Glutamatergic neuron (in vitro differentiated cells): ENCODE measurements at places on chromosomes 16 and 17. TPM values are rescaled to one million over a fixed set of nuclear protein-coding genes. Genes with fewer than 3 reads are reported as not detected.

DNA sequence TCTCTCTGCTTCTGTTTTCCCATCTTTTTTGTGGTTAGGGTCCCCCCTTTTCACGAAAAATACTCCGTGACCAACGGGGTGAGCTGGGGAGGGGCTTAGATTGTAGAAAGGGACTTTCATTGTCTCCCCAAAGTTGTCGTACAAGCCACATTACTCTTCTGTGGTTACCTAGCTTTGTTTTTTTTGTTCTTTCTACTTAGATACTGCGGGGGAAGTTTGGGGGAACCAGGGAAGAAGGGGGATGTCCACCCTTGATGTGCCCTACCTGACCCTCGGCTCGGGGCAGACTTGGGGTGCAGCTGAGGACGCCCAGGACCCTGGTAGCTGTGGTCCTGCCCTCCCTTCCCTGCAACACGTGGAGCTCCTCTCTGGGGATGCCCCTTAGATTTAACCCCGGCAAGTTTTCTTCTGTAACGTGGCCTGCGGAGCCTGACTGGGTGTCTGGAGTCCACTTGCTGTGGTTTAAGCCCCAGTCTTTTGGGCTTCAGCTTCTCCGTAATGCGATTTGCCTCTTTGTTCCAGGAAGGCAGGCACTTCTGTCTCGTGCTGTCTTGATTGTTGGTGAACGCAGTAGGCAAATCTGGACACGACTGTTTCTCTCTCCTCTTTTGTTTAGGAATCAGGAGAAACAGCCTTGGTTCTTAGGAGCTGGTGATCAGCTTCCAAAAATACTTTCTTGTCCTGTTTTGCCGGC, 892 bp downstream of the ABCC1 start:
- peak; percentile 24 for DNase-seq

DNA sequence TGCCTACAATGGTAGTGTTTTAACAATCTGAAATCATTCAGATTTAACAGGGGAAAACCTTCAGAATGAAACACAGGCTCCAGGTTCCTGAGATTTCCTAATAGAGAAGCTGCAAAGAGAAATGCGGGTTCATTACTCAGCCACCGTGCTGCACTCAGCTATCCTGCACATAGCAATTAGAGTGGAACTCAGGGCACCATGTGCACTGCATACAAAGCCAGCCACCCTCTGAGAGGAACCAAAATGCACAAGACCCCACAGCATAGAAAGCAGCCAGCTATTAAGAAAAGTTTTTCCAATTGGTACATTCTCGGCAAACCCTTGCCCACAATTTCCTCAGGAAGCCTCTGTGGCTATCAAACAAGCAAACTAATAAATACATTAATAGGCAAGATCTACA, 37.4 kb downstream of the TOM1L2 start:
- DNase-seq: no peak

DNA sequence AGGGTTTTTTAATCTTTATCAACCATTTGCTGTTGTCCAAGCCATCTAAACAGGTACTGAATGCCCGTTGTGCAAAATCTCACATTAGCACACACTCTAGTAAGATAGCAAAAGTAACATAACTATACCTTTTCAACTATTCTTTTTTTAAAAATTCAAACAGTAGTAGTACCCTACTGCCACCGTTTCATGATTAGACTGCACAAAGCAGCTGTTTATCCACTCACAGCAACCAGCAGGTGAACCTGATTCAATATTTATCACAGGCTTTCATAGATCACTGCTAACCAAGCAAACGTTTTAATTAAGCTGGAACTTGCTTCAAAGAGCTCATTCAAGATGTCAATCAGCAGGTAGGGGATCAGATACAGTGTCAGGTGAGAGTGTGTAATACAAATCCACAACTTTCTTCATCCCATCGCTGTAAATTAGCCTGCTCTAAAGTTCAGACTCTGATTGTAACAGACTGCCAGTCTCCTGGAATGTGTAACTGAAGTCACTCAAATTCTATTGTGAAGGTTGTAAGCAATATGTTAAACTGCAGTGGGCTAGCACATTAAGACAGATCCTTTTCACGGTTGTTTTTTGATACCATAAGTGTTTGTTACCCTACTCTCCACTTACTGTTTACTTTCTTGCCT, 47.3 kb downstream of the BRIP1 start:
- no peak for DNase-seq

DNA sequence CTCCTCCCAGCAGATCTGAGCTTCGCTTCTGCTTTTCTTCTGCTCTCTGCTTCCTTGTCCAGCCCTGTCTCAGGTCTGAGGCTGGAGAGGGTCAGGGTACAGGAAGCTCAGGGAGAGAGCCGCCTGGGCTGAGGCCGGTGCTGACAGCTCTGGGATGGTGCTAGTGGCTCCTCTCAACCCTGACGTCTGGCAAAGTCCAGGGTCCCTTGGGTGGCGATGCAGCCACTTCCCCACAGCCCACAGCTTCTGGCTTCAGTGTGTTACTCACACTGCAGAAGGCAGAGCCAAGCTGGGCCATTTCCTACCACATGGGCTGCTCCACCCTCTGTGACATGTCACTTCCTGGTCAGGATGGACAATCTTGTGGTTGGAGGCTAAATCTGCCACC, at the start of gene CD300C:
Gene CD300C, minus strand, starts transcription at position 273 of the 388 bp plus-strand sequence. CDS start 333 bp downstream, outside the sequence.
- no peak for DNase-seq

The RPS2 gene
- total RNA-seq: 1,772 TPM

The TBC1D3H gene
- 0.37 TPM for total RNA-seq

DNA sequence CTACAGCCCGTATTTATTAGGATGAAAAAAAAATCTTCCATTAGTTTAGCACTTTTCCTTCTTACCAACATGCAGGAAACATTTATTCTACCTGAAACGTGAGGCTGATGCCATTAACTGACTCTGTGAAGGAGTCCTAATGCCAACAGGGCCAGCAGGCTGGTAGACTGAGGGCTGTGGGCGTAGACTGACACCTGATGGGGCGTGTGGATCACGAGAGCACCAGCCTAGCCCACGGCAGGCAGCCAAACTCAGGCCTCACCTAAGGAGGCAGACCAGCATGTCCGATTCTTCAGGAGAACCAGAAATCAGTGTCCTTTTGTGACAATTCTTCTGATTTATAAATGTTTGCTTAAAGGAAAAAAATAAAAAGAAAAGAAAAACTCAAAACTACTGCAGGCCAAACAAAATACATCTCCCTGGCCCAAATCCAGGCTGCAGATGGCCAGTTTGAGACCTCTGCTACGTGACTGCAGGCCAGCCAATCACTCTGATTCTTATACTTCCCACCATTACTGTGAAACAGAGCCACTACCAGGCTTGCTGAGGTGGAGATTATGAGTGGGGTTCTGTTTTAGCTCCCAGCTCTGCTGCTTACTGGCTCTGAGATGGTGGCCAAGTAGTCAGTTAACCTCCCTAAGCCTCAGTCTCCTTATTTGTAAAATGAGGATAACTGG, 66.5 kb downstream of the GNAO1 start:
- no peak for DNase-seq

The C16orf74 gene
- total RNA-seq: 2.6 TPM

DNA sequence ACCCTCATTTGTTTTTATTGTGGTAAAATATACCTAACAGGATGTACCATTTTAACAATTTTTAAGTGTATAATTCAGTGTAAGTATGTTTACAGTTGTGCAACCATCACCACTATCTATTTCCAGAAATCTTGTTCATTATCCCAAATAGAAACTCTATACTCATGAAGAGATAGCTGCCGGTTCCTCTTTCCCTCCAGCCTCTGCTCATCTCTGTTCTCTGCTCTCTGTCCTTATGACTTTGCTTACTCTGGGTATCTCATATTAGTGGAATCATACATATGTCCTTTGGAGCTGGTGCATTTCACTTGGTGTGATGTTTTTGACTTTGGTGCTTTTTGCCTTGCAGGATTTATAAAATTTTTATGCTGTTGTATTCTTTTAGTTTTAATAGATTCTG, 19.4 kb downstream of the CYLD start:
- DNase-seq: no peak

The TBC1D3L gene
- total RNA-seq: 76.4 TPM

The VAT1L gene
- 17.9 TPM for total RNA-seq

The TNFRSF13B gene
- total RNA-seq: not detected

The RAC3 gene
- 46.0 TPM for total RNA-seq

The STX1B gene
- total RNA-seq: 51.6 TPM

DNA sequence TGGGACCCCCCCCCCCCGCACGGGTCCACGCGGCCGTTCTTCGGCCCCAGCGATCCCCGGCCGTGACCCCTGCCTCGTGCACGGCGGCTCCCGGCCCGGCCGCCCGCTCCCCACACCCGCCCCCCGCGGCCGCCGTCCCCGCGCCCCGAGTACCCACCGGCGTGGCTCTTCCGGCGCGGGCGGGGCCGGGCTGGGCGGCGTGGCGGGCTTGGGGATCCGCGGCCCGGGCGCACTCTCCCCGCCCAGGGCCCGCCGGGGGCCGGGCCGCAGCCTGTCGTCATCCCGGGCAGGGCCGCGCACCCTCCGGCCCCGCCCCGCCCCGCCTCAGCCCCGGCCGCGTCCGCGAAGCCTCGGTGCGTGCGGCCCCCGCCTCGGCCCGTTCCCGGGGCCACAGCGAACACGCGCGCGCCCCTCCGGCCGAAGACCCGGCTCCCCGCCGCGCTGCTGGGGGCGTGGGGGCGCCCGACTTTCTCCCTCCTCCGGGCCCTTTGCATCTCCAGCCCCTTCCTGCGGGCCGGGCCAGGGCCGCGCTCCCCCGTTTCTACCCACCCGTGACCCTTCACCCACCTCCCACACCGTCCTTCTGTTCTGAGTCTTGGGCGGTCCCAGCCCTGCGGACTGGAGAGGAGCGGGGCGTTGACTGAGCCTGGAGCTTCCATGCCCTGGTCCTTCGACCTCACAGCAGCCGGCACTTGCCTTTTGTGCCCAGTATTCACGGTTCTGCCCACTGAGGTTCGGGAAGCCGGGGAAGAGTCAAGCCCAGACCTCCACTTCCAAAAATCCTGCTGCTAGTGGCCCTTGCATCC, 840 bp downstream of the MYO1C start:
- peak; percentile 64 for DNase-seq

GRCh38 chr17:71055128-71055527, 885.8 kb downstream of the KCNJ2 start:
- DNase-seq: no peak

DNA sequence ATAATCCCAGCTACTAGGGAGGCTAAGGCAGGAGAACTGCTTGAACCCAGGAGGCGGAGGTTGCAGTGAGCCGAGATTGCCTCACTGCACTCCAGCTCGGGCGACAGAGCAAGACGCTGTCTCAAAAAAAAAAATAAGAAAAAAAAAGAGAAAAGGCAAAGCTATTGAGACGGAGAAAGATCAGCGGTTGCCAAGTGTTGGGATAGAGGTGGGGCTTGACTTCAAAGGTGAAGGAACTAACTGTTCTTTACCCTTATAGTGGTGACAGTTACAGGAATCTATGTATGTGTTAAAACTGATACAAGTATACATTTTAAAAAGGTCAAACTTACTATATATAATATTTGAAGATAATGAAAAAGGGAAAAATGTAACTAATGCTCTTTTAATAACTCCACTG, 22.5 kb downstream of the AKAP10 start:
- no peak for DNase-seq

- DNase-seq: no peak
Measured at GRCh38 chr16:60651346-60651745, 1384.9 kb downstream of the CDH8 start.

The CDK10 gene
- total RNA-seq: 56.9 TPM

- no peak for DNase-seq
Measured at GRCh38 chr17:39564211-39564848, 43.4 kb downstream of the NEUROD2 start.

The IQCK gene
- total RNA-seq: 5.1 TPM

DNA sequence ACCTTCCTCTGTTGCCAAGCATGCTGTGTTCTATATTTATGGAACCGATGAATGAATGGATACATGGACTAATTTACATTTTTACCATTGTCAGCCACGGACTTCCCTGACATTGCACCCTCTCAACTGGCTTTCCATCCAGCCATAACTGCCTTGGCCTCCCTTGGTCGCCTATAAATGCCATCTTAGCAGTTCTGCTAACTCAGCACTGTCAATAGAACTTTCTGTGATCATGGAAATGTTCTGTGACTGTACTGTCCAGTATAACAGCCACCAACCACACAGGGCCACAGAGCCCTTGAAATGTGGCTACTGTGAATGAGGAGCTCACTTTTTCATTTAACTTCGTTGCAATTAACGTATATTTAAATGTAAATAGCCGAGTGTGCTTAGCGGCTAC, 8.7 kb upstream of the BCO1 start:
- no peak for DNase-seq

DNA sequence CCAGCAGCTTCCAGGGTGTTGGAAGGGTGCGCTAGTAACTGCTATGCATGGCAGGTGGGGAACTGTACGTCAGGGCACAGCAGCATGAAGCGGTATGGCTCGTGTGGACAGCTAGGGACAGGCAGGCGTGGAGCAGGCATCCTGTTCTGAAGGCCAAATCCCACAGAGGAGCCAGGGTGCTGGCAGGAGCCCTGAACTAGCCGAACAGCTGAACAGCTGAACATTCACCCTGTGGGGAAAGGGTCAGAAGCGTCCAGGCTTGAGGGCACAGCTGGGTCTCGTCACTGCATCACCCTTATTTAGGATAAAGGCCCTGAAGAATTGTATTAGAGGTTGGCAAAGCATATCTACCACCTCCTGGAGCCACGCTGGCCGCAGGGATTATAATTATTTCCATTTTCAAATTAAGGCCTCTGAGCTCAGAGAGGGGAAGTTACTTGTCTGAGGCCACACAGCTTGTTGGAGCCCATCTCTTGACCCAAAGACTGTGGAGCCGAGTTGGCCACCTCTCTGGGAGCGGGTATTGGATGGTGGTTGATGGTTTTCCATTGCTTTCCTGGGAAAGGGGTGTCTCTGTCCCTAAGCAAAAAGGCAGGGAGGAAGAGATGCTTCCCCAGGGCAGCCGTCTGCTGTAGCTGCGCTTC, 3.3 kb upstream of the STH start:
- DNase-seq: no peak

DNA sequence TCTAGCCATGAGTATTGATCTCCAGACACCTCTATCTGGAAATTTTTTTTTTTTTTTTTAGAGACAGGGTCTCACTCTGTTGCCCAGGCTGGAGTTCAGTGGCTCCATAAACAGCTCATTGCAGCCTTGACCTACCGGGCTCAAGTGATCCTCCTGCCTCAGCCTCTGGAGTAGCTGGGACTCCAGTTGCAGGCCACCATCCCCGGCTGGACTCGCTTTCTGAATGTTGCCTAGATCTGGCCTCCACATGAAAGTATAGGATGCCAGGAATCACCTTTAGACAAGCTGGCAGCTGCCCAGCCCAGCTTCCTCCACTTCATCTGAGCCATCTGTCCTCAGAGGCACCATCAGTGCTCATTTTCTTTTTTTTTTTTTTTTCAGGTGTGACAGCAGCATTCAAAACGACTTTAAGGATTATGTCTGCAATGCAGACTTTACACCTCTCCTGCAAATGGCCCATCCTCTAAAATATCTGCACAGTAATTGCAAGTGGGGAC, 6.4 kb upstream of the PRR14 start:
- no peak for DNase-seq

The KIF22 gene
- total RNA-seq: 31.9 TPM
